Muscle of arm (tissue), 14 donors: ENCODE measurements at places on chromosomes 1 and 21. TPM values are rescaled to one million over a fixed set of nuclear protein-coding genes. Genes with fewer than 3 reads are reported as not detected.
A peak's percentile ranks its signal among the peaks of the same experiment; 100 is the strongest.

Gene LRRN2
- 5.8 TPM for polyA plus RNA-seq

DNA sequence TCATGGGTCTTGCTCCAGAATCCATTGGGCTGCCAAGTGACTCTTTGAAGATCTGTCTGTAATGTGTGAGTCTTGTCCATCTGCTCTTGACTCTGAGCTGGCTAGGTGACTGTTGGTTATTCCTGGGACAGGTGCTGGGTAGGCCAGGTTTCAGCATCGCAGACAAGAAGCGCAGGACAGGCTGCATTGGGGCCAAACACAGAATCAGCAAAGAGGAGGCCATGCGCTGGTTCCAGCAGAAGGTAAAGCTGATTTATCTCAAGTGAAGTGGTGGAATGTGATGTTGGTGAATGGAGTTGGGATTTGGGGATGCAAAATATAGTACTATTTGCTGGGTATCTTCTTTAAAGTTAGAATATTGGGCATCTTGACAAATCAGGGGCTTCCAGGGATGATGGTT lies 4.1 kb downstream of the RPL11 start:
- DNase-seq: no peak

Gene LY9
- 0.41 TPM for polyA plus RNA-seq

GRCh38 chr1:33578557-33579448 lies 106.4 kb downstream of the ZSCAN20 start:
- no peak for DNase-seq

DNA sequence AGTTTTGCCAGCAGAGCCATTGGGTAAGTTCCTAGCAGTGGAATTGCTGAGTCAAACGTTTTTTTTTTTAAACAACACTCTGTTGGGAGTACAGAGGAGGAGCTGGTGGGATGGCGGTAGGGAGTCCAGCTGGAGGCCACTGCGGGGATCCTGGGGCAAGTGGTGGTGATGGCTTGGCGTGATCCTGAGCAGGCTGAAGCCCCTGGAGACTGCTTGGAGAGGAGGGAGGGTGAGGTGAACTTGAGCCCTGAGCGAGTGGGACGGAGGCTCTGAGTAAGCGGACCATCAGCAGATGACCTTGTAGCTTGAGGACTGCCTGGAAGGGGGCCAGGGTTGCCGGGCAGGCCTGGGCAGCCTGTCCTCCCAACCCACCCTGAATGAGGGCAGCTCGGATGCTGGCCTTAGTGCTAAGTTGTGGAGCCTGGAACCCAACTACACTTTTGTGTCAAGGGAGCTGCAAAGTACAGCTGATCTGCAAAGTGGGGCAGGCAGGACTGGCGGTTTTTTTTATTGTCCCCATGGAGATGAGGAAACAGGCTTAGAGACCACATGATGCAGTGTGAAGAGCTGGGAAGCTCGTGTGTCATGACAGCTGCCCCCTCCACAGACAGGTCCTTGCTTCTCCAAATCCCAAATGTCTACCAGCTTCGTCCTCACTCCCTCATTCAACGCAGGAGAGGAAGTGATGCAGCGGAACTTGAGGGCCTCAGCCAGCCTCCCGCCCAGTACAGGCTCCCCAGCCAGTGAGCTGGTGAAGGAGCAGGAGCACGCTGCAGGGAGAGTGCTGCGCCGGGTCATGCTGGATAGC lies 20.2 kb downstream of the MRPL37 start:
- DNase-seq: peak; percentile 53
